Stimulated activated CD4-positive, alpha-beta T cell treated with anti-CD3 and anti-CD28 coated beads, Interleukin-2, amount 100 ng/mL, for 48 hours (primary cell): ENCODE measurements at places on chromosomes 1 and 21.

DNA sequence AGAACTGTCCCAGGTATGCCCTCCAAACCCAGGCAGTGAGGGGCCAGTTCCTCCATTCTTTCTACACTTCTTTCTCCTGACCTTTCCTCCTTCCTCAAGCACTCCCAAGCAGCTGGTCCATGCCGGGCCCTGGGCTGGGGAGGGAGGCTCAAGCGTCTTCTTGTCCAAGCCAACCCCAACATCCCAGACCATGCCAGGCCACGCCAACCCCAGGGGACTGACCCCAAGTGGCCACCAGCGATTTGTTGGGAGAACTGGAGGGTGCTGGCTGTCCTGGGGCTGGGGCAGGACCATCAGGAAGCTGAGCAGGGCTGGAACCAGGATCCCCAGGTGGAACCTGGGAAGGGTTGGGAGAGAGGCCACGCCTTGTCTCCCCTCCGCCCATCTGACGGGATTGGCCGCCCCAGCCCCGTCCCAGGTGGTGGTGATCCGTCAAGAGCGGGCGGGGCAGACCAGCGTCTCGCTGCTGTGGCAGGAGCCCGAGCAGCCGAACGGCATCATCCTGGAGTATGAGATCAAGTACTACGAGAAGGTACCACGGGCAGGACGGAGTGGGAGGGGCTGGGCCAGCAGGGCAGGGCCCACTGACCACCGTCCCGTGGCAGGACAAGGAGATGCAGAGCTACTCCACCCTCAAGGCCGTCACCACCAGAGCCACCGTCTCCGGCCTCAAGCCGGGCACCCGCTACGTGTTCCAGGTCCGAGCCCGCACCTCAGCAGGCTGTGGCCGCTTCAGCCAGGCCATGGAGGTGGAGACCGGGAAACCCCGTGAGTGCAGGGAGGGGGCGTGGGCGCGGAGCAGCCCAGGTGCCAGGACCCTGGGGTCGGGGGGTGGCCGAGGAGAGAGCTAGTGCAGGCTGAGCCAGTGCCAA is 29.9 kb downstream of the EPHA8 start:
- DNase-seq = no peak

- no peak for DNase-seq
These were observed 44.8 kb downstream of the NRDC start for GRCh38 chr1:51833700-51834099.

DNA sequence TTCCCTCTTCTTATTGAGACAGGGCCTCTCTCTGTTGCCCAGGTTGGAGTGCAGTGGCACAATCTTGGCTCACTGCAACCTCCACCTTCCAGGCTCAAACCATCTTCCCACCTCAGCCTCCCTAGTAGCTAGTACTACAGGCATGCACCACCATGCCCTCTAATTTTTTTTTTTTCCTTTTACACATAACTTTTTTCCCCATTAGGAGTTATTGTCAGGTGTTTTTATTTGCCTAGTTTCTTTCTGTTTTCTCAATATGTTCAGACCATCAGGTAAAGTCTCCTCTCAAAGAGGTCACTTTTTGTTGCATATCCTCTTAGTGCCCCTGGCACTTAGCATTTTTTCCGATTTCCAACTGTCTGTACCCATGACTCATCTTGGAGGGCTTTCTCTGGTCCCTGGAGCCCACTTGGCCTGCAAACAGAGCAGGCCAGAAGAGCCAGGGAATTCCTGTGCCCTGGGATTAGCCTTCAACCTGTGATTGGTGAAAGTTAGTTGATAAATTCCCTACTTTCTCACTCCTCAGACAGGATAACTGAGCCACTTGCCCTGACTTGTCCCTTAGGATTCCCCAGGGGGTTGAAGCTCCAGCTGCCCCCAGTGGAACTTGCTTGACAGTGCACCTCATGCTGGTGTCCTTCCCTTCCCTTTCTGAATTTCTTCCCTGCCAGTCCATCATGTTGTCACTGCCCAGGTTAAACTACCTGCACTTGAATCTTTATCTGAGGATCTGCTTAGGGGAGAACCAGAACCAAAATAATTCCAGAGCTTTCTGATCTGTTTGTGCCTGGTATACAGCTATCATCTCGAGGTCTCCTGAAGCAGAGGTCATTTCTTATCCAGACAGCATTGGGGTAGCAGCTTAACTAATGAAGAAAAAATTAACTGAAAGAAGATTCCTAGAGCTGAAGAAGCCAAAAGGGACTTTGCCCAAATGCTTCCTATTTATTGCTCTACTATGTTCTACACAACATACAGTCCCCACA is 2.4 kb downstream of the NTPCR start:
- DNase-seq = peak; percentile 25

GRCh38 chr1:33161061-33161681 is 20.7 kb downstream of the TRIM62 start:
- DNase-seq = no peak

GRCh38 chr1:6873298-6874015 is 88.2 kb downstream of the CAMTA1 start:
- no peak for DNase-seq

- no peak for DNase-seq
These were observed 56.4 kb downstream of the TGFB2 start for GRCh38 chr1:218401441-218401997.

- DNase-seq = no peak
These were observed 25.2 kb downstream of the ARHGEF10L start for GRCh38 chr1:17564458-17565393.

DNA sequence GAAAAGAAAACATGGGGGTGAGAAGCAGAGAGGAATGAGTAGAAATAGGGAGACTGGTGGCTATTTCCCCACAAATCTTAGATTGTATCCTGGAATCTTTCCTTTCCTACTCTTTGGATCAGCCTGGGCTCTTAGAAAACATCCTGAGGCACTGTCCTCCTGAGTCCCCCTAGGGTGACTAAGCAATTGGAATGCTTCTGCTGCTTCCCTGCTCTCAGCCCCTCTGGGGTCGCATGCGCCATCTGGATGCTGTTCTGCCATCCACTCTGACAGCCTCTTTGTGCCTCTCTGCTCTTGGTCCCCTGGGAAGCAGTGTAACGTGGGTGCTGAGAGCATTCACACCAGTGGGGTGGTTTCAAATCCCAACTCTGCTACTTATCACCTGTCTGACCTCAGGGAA is 443.0 kb downstream of the SIPA1L2 start:
- no peak for DNase-seq

GRCh38 chr21:27825035-27825434 is 858.1 kb upstream of the ADAMTS5 start:
- no peak for DNase-seq

DNA sequence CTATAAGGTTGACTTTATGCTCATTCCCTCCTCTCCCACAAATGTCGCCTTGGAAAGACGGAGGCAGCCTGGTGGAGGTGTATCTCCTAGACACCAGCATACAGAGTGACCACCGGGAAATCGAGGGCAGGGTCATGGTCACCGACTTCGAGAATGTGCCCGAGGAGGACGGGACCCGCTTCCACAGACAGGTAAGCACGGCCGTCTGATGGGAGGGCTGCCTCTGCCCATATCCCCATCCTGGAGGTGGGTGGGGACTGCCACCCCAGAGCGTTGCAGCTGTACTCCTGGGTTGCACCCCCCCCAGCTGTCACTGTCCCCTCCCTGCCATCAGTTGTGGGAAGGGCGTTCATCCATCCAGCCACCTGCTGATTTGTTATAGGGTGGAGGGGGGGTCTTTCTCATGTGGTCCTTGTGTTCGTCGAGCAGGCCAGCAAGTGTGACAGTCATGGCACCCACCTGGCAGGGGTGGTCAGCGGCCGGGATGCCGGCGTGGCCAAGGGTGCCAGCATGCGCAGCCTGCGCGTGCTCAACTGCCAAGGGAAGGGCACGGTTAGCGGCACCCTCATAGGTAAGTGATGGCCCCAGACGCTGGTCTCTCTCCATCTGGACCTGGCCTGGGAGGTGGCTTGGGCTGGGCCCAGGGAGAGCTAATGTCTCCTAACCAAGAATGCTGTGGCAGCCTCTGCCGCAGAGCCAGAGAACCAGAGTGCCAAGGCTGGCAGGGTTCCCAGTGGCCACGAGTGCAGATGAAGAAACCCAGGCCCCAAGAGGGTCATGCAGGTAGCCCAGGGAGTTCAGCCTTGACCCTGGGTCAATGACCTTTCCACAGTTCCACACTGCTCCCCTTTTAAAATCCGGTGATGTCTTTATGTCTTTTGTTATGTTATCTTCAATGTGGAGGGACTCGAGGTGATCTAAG is 13.1 kb downstream of the PCSK9 start:
- no peak for DNase-seq

GRCh38 chr1:214582289-214582891 is 20.6 kb upstream of the CENPF start:
- DNase-seq = no peak

DNA sequence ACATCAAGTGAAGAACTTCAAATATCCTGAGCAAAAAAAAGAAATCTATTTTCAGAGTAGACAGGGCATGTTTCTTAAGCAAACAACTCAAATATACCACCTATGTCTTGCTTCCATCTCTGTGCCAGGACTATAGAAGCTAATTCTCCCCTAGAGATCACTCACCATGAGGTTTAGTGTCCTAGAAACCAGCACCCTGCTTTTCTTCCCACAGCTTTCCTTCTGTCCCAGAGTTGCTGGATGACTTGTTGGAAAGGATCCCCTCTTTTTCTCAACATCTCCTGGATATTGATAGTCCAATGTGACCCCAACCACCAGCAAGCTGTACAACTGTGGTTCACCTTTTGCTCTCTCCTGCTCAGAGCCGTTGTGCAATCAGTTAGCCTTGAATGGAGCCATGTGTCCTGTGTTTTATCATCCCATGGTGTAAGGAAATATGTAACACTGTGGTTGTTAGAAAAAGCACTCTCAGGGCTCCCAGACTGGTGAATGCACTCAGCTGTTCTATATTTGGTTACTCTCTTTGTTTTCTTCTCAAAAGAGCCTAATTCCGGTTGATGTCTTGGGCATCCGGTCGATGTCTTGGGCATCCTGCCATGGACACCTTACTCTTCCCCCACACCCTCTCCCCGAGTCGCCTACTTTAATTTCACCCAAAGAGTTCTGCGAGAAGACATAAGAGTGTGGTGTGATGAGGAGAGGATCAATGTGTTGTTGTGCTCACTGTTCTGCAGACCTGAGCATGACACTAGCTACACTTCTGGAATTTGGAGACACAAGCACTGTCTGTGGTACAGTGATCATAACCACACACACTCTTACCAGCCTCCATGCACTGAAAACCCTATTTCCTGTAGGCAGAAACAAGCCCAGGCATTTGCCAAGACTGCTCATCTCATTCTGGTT is 1.7 kb downstream of the TNFSF4 start:
- DNase-seq = no peak

DNA sequence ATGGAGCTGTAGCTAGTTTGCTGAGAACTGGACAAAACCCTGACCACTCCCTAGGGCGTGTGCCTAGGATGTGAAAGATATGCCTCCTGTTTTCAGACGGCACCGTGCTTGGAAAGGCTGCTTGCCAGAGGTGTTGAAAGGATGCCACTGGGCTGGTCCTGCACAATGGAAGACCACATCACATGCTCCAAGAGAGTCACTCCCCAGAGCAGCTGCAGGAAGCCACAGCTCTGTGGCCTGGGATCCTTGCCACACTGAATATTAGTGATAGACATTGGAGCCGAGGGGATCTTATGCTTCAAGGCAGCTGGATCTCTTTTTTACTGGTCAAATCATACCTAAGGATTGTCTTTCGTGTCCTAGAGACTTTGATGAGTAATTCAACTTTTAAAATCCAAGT is 6.6 kb upstream of the APP start:
- DNase-seq = no peak

- no peak for DNase-seq
These were observed 1.8 kb upstream of the KIF1B start for GRCh38 chr1:10208537-10208936.

- DNase-seq = no peak
These were observed 43.7 kb downstream of the SRSF11 start for GRCh38 chr1:70264839-70265238.
